CD4-positive, alpha-beta T cell treated with Interleukin-4 for 1 hour (primary cell): ENCODE measurements at places on chromosomes 11 and 22.
A peak's percentile ranks its signal among the peaks of the same experiment; 100 is the strongest.

DNA sequence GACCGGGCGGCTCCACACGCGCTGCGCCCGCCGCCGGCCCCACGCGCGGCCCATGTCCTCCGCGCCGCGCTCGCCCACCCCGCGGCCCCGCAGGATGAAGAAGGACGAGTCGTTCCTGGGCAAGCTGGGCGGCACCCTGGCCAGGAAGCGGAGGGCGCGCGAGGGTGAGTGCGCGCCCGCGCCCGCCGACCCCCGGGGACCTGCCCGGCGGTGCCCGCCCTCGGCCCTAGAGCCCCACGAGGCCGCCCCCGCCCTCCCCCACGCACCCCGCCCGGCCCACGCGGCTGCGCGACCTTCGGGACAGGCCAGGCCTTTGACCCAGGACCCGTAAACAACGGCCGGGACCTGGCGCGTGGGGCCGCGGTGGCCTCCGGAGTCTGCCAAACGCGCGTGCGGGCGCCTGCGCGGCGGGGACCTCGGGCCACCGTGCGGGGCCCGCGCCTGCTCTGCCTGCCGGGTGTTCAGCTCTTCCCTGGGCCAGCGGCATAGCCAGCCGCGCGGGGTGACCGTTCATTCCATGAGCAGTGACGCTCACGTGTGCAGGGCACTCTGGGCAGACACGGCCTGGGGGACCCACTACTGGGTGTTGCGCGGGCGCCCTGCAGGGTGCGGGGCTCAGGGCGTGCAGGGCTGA, at the start of gene PARVB:
Gene PARVB (plus strand): TSS at position 15 of the 634 bp plus-strand sequence. CDS start 38 bp downstream, at position 53.
- peak; percentile 13 for DNase-seq

DNA sequence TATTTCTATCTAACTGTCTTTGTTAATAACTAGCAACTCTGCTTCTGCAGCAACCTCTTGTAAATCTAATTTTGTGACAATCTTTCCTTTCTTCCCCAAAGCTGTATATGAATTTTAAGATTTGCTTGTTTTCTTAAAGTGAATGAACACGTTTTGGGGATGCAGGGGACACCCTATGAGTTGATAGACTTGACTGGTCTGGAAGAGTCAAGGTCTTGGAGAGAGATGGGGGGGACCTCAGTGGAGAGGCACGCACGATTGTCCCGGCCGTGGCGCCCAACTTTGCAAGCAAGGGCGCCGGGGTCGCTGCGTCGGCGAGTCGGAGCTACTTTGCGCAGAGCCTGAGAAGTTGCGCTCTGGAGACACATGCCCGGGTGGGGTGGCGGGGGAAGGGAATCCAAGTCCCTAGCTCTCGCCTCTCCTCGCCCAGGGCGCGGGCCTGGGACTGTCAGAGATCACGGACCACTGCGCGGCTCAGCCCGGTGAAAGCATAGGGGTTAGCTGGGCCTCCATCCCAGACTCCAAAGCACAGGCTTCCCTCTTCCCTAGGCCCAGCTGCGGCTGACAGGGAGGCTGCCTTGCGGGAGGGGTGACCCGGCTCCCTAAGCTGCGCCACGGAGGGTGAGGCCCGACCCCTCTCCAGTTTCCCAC, 854 bp downstream of the ABCC8 start:
- DNase-seq: no peak

DNA sequence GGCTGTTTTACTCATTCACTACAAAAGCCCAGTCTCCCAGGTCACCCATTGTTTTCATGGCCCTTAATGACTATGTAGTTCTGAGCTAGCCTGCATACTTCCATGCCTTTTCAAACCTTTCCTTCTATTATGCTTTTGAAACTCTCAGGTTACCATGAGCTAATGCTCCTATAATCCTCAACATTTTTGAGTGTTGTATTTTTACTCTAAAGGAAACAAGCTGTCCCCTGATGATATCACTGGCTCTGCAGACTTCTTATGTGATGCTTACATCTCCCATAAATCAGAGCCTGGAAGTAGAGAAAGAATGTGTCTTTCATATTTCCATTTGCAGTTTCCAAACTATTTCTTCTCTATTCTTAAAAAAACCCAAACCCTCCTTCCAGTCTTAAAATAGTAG, 159.0 kb upstream of the RAG2 start:
- no peak for DNase-seq

DNA sequence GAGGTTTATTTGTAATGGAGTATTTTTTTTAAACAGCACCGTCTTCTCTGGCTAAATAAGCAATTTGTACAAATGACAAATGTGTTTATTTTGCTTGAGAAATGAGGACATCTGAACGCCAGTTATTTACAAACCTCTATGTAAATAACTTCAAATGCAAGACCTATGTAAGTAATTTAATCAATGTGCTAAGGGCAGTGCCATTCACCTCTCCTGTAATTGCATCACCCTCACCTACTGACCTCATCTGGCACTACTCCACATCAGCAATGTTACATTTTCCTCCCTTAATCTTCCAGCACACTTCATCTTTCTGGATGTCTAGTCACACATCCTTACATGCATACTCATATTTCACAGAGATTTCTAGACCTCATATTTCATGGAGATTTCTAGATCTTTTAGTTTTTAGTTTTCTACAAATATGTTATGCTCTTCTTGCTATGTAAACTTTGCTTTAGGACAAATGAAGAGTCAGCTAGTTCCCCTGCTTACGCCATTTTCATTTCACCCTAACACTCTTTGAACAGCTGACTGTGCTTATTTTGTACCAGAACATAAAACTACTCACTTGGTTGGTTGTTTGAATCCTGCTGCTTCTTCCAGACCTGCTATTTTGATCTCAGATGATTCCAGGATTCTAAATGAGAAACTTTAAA, 238.6 kb downstream of the GRM5 start:
- no peak for DNase-seq

DNA sequence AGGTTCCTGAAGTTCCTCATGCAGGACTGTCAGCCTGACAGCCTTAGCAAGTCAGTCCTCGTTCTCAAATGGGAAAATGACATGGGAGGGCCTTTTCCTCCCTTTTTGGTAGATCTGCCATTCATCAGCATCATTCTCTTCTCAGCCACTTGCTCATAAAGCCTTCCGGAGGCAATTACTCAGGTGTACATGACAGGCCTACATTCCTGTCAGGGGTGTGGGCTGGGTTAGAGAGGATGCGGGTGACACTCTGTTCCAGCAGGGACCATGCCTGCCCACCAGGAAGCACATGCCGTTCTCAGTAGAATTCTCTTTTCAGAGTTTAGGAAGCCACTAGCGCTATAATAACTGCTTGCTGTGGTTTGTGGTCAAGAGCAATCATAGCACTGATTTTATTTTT, 24.2 kb upstream of the ANKK1 start:
- DNase-seq: no peak
